ENCODE measurements at places on chromosomes 7 and 10.
A peak's percentile ranks its signal among the peaks of the same experiment; 100 is the strongest.

- no peak for DNase-seq
These were observed 77.6 kb upstream of the ZMIZ1 start for GRCh38 chr10:78991187-78991586.

- no peak for DNase-seq
These were observed 76.6 kb downstream of the DNAJC1 start for GRCh38 chr10:21926949-21927348.

DNA sequence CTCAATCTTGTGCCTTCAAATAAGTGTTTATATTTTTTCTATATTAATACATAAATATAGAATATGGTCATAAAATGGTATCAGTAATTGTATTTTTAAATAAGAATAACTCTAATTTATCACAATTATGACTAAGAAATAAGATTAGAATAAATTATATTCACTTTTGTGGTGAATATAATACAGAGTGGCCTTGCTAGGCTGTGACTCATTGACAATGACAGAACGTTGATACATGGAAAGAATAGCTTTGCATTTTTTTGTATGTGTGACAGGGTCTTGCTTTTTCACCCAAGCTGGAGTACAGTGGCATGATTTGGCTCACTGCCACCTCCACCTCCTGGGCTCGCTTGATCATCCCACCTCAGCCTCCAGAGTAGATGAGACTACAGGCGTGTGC is 47.8 kb upstream of the PCLO start:
- DNase-seq = no peak

- DNase-seq = no peak
These were observed 101.1 kb downstream of the LYZL1 start for GRCh38 chr10:29389935-29390334.

DNA sequence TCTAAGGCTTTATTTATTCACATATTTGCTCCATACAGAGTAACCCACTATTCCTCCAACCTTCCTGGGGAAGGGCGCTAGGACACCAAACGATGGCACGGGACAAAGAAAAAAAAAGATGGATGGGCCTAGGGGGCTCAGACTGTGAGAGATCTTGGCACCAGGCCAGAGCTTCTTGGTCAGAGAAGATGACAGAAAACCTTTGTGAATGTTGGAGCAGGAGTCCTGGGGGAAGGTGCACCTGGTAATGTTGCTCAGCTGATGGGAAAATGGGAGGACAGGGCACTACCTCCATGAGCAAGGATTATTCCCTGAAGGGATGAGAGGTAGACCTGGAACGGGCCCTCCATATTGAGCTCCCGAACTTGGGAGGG is 1.4 kb upstream of the SH3PXD2A start:
- DNase-seq = no peak

GRCh38 chr10:36671607-36672006 is 453.8 kb upstream of the ANKRD30A start:
- DNase-seq = no peak

DNA sequence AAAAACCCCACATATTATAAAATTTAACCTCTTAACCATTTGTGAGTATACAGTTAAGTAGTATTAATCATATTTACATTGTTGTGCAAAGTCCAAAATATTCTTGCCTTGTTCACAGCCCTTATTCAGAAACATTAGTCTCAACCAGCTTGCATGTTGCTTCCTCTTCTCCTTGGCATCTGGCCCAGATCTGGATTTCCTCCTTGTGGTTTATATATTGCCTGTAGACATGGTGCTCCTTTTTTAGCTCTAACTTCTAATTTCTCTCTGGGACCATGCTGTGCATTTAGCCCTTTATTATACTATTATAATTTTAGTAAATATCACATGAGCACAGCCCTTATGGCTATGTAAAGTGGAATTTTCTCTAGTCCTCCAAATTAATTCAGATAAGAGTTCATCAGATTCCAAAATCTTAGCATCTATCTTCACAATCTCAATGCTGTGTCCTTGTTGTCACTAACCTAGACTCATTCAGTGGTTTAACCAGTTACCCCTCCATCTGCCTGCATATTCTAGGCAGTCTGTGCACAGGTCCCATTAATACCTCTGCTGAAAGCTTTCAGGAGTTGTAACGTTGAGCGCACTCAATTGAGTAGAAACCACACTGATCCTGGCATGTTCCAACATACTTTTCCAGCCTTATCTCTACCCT is 7.9 kb downstream of the CPED1 start:
- DNase-seq = no peak

- DNase-seq = no peak
These were observed 118.5 kb downstream of the ABLIM1 start for GRCh38 chr10:114539623-114540022.

GRCh38 chr10:84354623-84355022 is 26.2 kb downstream of the CCSER2 start:
- no peak for DNase-seq

- DNase-seq = peak; percentile 49
These were observed 9.3 kb upstream of the CHCHD1 start for GRCh38 chr10:73772281-73773151.

DNA sequence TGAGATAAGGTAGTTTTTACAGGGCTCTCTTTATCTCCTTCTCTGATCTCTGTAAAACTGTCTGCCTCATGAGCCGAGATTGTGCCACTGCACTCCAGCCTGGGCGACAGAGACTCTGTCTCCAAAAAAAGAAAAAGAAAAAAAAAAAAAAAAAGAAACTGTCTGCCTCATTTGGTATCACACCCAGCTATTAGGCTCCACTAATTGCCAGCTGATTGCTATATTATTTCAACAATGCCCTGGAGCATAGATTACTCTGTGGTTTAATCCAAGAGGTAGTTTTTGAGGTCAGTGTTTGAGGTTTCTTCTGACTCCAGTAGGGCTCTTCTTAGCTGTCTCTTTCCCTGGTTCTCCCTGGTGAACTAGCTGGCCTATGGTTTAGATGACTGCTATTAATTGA is 268.1 kb upstream of the PLPP4 start:
- no peak for DNase-seq

GRCh38 chr7:29412912-29413311 is 150.7 kb upstream of the PRR15 start:
- DNase-seq = no peak

GRCh38 chr7:134943785-134944400 is 42.4 kb upstream of the AGBL3 start:
- DNase-seq = no peak

GRCh38 chr10:79239924-79240581 is 107.2 kb upstream of the PPIF start:
- no peak for DNase-seq

DNA sequence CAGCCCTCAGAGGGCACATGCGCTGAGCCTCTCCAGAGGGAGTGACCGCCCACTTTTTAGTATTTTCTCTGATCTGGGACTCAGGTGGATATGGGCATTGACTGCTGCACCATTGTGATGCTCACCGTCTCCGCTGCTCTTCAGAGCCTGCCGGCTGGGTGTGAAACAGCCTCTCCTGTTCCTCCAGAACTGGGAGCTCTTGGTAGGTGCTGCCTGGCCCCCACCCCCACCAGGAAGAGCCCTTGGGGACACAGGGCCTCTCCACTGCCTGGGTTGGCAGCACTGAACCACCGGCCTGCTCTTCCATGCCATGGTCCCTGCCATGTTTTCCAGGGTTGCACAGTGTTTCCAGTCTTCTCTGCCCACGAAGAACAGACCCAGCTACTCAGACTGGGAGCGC is 36.3 kb downstream of the ARHGAP22 start:
- no peak for DNase-seq

DNA sequence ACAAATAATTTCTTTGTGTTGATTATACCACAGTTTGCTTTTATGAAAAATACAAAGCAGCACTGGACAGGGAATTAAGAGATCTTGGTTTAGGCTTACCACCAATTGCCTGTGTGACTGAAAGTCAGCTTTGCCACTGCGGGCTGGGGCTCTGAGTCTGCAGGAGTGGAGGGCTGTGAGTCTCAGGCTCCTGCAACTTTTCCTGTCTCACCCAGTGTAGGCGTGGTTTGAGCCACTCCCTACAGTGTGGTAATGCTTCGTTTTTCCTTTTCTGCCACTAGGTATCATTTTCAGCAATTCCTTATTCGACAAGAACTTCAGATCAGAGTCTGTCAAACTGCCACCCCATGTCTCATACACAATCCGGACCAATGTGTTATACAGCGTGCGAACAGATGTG is 180.6 kb downstream of the ABCA13 start:
- DNase-seq = no peak

- no peak for DNase-seq
These were observed 10.8 kb downstream of the TMEM196 start for GRCh38 chr7:19762631-19763030.

- DNase-seq = no peak
These were observed 373.5 kb downstream of the KCNMA1 start for GRCh38 chr10:77264107-77264506.

- DNase-seq = no peak
These were observed 1.1 kb downstream of the GRID1 start for GRCh38 chr10:86365346-86366032.

DNA sequence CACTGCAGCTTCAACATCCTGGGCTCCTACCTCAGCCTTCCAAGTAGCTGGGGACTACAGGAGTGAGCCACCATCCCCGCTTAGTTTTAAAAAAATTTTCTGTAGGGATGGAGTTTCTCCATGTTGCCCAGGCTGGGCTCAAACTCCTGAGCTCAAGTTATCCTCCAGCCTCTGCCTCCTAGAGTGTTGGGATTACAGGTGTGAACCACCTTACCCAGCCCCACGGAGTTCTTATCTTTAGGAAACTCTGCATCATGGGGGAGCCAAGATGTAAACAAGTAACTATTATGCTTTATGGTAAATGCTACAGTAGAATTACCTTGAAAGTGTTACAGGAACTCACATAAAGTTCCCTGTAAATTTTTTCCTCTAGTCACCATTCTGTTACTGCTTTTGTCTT is 65.3 kb downstream of the PHTF2 start:
- DNase-seq = no peak

GRCh38 chr10:45373576-45374349 is at the start of gene ALOX5:
ALOX5 (plus strand) TSS chr10:45374216; CDS start chr10:45374280, 64 bp downstream.
- DNase-seq = no peak

GRCh38 chr7:65798111-65799075 is 74.5 kb upstream of the VKORC1L1 start:
- no peak for DNase-seq

DNA sequence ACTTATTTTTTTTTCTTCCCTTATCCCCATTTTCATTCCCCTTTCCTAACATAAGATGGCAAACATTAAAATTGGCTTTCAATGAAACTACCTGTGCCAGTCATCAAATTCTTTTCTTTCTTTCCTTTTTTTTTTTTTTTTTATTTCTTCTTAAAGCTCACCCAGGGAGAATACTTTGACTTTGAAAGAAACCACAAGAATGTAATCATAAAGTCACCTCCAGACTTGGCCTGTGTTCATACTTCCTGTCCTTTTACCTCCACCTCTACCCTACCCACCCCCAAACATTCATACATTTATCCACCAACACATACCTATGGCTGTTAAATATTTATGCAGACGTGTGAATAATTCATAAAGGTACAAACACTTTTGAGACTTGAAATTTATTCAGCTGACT is 254.6 kb downstream of the SLC25A13 start:
- no peak for DNase-seq

DNA sequence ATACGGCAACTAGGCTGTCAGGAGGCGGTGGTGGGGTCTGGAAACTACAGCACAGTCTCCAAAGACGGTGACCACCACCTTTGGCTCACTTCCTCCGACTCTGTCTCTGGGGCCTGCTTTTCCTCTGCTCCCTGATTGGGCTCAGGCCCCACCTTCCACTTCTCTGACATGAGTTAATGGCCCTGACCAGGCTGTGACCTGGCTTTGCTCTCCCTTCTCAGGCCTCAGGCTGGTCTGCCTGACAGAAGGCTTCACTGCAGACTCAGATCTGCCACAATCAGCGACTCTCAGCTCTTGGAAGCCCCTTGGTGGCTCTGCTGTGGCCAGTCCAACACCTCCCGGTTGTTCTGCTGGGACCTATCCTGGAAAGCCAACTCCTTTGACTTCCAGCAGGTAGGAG is 7.7 kb downstream of the STYXL1 start:
- no peak for DNase-seq

GRCh38 chr10:59582780-59583179 is 126.9 kb downstream of the SLC16A9 start:
- DNase-seq = no peak
